T47D (cell line): ENCODE measurements at places on chromosomes 1 and 21.

- DNase-seq, result no peak
Observed at GRCh38 chr1:211684791-211685190, 9.4 kb upstream of the NEK2 start.

- DNase-seq, result no peak
Observed at GRCh38 chr1:52955129-52955970, 28.3 kb downstream of the SCP2 start.

GRCh38 chr1:28050776-28051175 is 37.6 kb downstream of the EYA3 start:
- no peak for DNase-seq

GRCh38 chr1:174724219-174724618 is 275.5 kb upstream of the CACYBP start:
- DNase-seq, result no peak

- DNase-seq, result no peak
Observed at GRCh38 chr1:65938506-65938905, 145.8 kb downstream of the PDE4B start.

DNA sequence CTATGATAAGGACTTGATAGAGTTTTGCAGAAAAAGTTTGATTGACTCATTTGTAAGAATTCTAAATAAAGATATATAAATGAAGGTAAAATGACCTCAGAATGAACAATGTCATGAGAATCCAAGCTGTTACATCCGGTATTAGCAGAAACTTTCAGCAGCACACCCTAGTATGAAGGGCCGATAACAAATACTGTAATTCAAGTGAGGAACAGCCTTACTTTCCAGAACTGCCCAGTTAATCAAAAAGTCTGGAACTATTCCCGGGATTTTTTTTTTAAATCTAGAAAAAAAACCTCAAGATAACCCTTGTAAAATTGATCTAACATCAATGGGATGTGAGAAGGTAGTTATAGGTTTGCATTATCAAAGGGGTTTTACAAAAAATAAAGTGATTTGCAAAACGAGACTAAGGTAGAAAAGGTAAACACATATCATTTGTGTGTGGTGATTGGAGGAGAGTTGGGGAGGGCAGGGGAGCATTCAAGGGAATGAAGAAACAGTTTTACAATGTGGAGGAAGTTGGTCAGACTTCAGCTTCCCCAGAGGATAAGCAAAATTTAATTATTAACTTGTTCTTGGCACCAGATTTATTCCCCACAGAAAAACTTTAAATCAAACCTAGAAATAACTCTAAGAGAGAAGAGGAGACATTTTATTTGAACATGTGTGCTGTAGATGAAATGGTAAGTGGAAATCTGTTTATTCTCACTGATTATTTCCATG is 75.9 kb upstream of the VCAM1 start:
- DNase-seq, result no peak

DNA sequence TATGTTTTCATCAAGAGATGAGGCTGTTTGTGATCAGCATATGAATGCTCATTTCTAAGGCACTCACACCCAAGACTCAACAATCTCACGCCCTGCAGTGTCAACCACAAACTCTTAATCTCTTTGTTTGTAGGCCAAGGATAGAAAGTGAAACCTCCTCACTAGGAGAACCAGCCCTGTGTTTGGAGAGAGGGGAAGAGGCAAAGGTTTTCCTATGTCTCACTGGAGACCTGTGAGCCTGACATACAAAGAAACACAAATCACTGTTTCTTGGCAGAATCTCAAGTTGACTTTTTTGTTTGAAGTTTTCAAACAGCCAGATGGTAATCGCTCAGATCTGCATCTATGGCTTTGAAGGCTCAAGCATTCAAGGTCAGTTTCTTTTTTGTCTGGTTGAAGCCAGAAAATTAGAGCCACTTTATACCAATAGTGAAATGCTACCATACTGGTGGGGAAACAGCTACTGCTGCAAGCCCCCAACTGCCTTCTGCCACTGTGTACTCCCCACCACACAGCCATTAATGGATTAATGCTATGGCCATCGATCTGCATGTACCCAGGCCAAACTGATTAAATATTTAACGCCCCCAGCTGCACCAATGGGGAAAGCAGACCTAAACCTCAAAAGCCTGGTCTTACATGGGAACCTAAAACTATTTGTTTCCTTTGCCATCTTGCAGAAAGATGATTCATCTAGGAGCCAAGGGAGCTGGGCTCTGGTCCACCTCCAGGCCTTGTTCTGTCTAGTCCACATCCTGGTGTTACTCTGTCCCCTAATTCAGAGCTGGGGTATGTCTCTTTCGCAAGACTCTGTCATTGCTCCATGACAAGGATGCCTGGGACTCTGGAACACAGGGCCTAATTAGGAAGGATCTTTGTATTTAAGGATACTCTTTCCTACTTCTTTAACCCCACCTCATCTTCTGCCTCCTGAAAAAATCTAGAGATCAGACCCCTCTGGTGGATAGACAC is 16.3 kb downstream of the PDZK1 start:
- DNase-seq, result no peak

DNA sequence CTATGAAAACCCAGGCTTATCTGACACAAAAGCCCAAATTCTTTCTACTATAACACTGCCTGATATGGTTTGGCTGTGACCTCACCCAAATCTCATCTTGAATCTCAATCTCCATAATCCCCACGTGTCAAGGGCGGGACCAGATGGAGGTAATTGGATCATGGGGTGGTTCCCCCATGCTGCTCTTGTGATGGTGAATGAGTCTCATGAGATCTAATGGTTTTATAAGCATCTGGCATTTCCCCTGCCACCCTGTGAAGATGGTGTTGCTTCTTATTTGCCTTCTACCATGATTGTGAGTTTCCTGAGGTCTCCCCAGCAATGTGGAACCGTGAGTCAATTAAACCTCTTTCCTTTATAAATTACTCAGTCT is 123.3 kb upstream of the USP24 start:
- DNase-seq, result no peak

DNA sequence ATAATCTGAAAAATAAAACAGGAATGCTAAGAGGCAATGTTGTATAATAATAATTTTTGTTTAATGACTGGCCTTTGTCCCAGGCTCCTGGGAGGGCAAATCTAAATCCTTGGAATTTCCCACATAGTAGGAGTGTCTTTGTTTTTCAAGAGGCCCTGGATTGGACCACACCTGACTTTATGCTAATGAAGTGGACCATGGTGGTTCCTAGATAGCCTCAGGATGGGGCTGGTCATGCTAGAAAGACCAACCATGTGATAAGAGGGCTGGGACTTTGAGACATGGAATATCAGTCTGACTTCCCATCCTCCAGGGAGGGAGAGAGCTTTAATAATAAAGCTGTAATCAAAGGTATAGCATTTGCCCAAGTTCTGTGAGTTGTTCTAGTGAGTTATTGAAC is 138.2 kb upstream of the RAB4A start:
- DNase-seq, result no peak

DNA sequence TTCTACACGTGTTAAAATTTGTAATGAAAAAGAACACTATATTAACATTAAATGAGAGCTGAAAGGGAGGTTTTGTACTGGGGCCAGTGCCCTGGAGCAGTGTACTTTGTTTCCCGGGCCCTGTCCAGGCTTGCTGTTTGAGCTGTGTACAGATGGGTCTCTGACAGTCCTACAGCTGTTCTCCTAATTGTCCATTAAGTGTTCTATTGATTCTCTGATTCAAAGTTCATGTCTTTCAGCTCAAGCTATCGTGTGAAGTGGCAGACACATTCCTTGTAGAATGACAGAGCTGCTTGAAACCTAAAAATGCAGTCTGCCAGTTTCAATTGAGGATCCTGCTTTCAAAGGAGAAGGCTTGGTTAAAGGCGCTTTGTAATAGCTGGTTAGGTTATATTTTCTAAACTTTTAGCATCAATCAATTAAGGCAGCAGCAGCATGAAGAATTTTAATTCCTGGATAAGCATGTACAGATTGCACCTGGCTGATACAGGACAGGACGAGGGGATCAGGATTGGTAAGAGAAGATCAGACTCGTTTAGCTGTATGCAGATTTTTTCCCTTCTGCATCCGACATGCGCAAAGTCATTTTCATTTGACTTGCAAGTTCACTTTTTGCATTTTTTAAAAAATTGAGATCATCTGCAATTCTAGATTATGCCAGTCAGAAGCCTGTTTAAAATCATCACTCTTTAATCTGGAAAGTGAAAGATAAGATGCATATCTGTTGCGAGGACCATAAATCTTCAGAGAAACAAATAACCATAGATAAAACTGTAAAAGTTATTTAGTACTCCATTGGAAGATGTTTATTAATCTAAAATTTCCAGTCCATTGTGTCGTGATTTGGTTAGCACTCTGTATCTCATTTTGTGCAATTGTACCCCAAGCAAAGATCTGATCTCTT is 98.5 kb downstream of the ATG4C start:
- DNase-seq, result no peak
